ENCODE measurements at places on chromosomes 1 and 21.

- no peak for DNase-seq
These were observed 177.0 kb downstream of the SIPA1L2 start for GRCh38 chr1:232452736-232453440.

DNA sequence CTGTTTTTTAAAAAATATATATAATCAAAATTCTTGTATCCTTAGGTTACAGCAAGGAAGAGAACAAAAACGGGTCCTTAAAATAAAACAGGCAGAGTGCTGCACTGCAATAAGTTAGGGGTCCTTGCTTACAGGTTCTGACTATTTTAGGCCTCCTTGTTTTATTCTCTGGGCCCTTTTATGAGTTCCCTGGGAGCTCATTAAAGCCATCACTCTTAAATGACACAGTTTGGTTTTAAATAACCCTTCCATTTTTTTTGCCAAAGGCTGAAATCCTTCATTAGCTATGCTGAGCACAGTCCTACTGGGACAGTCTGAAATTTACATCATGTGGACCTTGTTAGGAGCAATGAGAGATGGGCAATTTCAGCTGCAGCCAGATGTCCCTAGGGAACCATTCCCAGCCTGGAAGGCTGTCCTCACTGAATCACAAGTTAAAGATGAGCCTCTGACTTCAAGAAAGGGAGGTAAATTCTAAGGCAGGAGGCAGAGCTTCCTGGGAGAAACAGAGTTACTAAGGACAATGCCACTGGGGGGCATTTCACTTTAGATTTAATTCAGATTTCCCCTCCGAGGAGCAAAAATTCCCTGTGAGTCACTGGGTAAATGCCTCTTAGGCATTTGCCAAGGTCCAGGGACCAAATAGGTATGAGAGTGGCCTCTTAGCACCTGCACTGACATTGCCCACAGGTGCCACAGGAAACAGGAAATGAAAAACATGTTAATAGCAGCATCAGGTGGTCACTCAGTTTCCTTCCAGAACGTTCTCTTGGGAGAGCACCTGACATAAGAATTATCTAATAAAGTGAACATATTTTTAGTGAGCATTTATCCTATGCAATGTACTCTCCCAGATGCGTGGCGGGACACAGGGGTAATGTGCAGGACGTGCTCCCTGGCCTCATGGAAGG is 3.8 kb upstream of the MUL1 start:
- DNase-seq: no peak

- DNase-seq: no peak
These were observed 144.3 kb downstream of the ST6GALNAC3 start for GRCh38 chr1:76218888-76219287.

GRCh38 chr1:221632072-221632471 is 109.8 kb downstream of the DUSP10 start:
- no peak for DNase-seq

DNA sequence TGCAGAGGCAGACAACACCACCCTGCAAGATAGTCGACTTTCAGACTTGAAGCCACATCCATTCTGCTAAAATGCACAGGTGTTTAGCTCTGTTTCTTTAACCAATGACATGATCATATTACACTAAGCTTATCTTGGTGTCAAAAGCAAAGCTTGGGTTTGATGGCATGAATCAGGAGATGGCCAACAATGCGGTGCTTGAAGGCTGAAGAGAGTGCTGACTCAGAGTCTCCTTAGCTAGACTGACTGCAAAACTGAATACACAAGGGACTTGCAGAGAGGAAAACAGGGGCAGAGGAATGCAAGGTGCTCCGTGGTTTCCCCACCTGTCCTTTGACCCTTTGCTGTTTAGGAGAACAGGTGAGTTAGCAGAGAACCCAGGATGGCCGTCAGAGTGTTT is 262.6 kb downstream of the SIPA1L2 start:
- DNase-seq: no peak

- no peak for DNase-seq
These were observed 98.6 kb upstream of the LPGAT1 start for GRCh38 chr1:211928993-211929637.

DNA sequence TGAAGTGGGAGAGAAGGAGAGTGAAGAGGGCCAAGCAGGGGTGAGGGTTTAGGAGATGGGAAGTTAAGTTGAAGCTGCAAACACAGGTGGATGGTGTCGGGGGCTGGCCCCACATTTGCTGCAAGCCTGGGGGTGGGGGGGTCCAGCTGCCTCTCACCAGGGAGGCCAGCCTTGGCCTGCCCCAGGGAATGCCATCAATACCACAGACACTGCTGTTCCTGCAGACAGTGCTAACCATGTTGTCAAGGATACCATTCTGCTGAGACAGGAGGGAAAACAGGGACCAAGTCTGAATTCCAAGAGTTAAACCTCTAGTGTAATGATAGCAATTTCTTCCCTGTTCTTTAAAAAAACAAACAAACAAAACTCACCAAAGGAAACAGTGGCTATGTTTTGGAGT is 8.0 kb downstream of the MECR start:
- DNase-seq: no peak

All from WTC11 (cell line).